AG04449 (cell line): ENCODE measurements at places on chromosomes 11 and 22.

DNA sequence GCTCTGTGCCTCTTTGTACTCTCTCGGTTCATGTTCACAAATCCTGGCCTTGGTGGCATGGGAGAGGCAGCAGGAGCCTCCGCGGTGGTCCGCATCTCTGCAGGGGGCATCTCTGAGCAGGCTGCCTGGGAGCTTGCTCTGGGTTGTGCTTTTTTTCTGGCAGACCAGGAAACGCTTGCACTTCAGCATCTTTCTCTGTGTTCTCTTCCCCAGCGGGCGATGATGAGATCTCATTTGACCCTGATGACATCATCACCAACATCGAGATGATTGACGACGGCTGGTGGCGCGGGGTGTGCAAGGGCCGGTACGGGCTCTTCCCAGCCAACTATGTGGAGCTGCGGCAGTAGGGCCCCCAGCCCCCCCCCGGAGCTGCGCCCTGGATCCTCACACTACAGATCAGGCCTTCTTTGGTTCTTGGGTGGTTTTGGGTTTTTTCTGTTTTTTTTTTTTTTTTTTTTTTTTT, 36.5 kb downstream of the CTTN start:
- DNase-seq, result no peak

DNA sequence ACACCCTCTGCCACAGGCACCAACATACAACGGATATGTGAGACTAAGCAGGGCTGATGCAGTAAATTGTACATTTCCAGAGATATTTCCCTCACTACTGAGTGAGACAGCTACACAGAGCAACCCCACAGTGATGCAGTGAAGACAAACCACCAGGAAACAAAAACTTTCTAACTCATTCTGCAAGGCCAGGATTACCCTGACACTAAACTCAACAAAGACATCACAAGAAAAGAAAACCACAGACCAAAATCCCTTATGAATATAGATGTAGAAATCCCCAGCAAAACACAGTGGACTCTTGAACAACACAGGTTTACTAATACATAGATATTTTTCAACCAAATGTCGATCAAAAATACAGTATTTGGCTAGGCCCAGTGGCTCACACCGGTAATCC, 1.5 kb upstream of the SLC7A4 start:
- no peak for DNase-seq

DNA sequence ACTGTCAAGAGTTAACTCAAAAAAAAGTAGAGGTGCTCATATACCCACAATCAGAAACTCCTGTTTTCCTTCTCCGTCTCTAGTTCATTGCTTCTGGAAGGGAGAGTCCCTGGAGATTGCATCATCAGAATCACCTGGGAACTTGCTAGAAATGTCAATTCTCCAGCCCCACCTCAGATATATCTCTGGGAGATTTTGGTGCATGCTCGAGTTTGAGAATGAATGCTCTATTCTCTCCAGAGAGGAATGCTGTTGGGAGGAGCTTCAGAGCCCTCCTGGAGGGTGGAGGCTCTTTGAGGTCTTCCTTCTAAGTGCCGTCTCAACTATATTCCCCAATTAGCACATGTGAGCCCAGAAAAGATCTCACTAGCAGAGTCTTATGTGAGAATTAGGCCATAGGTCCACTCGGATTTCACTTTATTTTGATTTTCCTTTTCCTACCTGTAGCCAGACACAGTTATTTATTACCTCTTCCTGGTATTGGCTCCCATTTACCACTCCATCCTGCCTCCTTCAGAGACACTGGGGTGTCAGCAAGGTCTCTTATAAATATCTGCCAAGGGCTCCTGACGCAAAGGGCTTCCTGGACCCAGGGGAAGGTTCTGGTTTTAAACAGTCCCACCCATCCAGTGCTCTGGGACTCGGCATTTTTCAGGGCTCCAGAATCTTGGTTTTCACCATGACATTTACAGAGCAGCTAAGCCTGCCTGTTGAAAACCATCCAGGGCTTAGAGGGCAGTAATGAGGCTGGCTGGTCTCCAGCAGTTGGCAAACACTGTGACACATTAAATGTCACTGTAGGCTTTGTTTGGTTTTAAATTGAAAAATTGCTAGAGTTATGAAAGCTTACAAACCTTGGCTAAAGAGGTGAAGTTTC, 136.2 kb downstream of the CD44 start:
- no peak for DNase-seq

DNA sequence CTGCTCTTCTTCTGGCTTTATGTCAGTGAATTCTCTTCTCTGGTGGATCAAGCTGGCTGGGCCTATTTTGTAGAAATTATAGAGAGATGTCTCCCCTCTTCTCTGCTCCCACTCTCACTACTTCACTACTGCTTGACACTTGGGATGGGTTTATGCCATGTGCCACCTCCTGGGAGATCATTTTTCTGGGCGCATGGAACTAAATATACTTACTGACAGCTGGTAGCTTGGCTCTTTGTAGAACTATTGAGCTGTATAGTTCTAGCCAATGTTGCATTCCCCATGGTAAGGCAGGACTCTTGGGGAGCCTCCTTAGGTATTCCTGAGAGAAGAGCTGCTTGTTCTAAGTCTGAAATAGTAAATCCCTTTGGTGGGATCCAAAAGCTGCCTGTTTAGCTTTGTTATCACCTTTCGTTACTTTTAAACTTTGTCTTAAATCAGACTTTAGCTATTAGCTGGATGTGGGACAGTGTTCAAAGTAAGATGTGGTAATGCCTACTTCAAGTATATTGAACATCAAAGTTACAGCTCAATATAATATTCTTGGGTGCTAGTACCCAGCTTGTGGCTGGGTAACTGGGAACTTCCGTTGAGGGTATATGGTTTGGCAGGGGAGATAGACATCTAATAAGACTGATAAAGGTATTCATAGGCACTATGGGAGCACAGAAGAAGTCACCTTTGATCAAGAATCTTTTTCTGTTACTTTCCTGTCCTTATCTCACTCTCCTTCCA, 87.5 kb upstream of the RRM1 start:
- DNase-seq, result no peak

GRCh38 chr11:27184458-27185312, 144.1 kb downstream of the BBOX1 start:
- no peak for DNase-seq

- DNase-seq, result no peak
Measured at GRCh38 chr11:108733479-108734116, 68.7 kb downstream of the DDX10 start.

- DNase-seq, result no peak
Measured at GRCh38 chr22:49850021-49850911, 3.4 kb upstream of the ZBED4 start.

- DNase-seq, result no peak
Measured at GRCh38 chr11:114074546-114075343, 15.2 kb downstream of the ZBTB16 start.

DNA sequence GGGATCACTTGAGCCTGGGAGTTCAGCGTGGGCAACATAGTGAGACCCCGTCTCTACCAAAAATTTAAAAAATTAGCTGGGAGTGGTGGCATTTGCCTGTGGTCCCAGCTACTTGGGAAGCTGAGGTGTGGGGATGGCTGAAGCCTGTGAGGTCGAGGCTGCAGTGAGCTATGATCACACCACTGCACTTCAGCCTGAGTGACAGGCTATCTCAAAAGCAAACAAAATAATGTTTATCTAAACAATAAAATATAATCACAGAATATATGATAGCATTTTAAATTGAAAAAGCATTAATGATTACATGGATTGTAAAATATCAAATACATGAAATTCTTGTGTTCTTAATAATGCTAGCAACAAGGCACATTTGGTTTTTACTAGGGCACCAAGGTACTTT, 2.7 kb downstream of the BEST1 start:
- DNase-seq, result no peak
